ENCODE measurements at places on chromosomes 2 and 18.
A peak's percentile ranks its signal among the peaks of the same experiment; 100 is the strongest.

GRCh38 chr2:23734416-23734815, 192.5 kb downstream of the ATAD2B start:
- no peak for DNase-seq

- DNase-seq: no peak
Observed at GRCh38 chr2:95106081-95106480, 15.5 kb downstream of the MRPS5 start.

GRCh38 chr2:218259099-218259961, 1.5 kb upstream of the GPBAR1 start:
- peak; percentile 85 for DNase-seq

DNA sequence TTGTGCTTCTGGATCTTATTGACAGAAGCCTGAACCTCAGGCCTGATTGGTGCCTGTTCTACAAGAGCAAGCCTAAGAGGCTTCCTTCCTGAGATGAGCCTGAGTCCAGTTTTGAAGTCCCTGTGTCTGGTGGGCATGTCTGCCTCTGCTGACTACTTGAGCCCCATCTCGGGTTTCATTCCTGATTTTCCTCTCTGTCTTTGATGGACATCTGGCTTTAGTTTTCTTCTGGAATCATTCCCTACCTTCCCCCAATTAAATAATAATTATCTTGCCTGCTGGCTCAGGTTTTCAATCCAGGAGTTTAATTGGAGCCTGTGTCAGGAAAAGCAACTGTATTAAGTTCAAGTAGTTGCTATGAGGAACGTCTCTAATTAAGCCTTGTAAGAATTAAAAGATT, 135.5 kb upstream of the MC4R start:
- DNase-seq: no peak

DNA sequence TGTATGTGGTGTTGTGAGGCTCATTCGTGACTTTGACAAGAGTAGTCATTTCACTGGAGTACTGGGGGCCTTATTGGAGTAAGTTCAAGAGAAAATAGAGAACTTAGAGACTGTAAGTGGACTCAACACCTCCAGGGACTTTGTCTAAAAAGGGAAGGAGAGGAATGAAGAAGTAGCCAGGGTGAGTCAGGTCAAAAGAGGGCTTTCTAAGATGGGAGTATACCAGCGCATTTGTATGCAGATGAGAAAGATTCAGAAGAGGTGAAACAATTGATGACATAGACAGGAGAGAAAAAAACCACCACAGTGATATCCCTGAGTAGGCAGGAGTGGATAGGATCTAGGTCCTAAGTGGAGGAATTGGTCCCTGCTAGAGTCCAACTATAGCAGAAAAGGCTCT, 246.8 kb downstream of the IKZF2 start:
- DNase-seq: no peak

DNA sequence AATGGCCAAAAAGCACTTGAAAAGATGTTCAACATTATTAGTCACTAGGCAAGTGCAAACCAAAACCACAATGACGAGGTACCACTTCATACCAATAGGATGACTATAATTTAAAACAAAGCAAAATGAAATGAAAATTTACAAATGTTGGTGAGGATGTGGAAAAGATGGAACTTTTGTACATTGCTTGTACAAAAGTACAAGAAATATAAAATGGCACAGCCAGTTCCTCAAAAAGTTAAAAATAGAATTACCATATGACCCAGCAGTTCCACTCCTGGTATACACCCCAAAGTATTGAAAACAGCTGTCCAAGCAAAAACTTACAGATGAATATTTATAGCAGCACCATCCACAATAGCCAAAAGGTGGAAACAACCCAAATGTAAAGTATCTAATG, 107.8 kb upstream of the XPO1 start:
- DNase-seq: no peak

- DNase-seq: no peak
Observed at GRCh38 chr18:58541789-58542425, 87.0 kb downstream of the ALPK2 start.

GRCh38 chr18:48659188-48660009, 120.6 kb downstream of the CTIF start:
- no peak for DNase-seq

- no peak for DNase-seq
Observed at GRCh38 chr2:86202336-86202692, 3.1 kb downstream of the MRPL35 start.

DNA sequence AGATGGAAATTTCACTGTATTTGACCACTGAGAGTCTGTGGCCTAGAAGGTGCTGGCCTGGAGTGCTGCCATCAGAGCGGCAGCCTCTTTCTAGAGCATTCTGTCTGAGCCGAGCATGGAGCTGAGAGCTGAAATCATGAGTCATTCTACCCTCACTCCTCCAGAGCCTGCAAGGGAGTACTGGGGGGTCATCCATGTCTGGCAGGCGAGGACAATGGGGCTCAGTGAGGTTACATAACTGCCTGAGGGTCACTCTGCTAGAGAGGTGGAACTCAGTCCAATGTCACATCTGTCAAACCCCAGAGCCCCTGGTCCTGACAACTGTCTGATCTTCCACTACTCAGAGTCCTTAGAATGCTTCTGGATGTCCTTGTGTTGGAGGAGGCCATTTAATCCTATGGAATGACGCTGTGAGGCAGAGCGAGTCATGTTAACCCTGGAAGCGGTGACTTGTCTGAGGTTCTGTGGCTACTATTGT, 65.3 kb downstream of the HAUS1 start:
- DNase-seq: no peak

- no peak for DNase-seq
Observed at GRCh38 chr18:61797696-61798590, 94.9 kb downstream of the RNF152 start.

GRCh38 chr2:27494944-27495554, at the start of gene FNDC4:
Gene FNDC4 (minus strand): TSS chr2:27495200. CDS start chr2:27494679, 521 bp downstream.
- DNase-seq: no peak

- no peak for DNase-seq
Observed at GRCh38 chr2:236673126-236673822, 103.6 kb downstream of the ACKR3 start.

GRCh38 chr2:96161898-96162297, 16.7 kb upstream of the DUSP2 start:
- no peak for DNase-seq

DNA sequence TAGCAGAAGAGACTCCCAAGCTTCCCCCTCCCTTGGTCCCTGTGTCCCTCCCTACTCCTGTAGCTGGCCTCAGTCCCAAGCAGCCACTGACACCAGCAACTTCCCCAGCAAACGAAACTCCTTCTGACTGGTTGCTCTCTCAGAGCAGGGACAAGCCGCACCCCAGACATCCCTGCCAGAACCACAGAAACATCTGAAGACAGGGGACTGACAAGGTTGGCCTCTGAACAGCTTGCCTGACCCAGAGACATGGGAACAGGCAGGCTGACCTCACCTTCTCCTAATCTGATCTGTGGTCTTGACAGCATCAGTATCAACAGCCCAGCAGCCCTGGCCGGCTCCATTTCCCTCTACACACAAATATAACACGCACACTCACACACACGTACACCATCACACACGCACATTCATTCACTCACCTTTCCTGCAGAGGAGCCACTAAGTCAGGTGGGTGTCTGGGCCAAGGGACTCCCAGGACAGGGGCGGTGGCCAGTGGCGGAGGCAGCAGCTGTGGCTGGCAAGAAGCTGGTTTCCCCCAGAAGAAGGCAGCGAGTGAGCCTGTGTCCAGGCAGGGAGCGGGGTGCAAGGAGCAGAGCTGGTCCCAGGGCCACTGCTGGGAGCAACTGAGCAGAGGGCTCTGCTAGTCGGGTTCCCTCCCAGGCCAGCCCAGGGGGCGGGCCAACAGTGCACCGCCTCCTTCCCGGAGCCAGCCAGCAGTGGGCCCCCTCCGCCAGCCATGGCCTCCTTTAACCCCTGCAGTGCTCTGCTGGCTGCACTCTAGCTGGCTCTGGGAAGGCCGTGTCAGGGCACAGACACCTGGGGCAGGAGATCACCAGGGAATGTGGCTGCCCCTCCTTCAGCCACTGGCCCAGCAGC, 59.1 kb downstream of the TNS1 start:
- DNase-seq: peak; percentile 92

- DNase-seq: no peak
Observed at GRCh38 chr2:132497591-132497990, 81.0 kb downstream of the GPR39 start.

DNA sequence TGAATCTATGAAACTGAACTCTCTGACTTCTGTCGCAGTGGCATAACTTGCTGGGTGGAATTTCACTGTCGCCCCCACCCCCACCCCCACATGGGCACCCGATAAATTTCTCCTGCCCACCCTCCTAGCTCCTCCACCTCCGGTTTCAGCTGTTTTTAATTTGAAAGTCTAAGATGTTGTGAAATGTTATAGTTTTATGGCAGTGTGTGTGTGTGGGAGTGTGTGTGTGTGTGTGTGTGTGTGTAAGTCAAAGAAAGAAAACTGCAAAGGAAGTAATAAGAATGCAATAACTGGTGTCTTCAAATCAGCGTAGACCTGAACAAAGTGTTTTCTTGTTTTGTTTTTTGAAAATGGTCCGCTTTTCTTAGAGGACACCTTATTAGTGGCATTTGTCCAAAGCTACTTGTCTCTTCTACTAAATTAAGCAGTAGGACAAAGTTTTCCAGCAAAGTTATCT, 388 bp downstream of the DTNA start:
- no peak for DNase-seq

- no peak for DNase-seq
Observed at GRCh38 chr2:46248171-46248570, 49.0 kb upstream of the EPAS1 start.

DNA sequence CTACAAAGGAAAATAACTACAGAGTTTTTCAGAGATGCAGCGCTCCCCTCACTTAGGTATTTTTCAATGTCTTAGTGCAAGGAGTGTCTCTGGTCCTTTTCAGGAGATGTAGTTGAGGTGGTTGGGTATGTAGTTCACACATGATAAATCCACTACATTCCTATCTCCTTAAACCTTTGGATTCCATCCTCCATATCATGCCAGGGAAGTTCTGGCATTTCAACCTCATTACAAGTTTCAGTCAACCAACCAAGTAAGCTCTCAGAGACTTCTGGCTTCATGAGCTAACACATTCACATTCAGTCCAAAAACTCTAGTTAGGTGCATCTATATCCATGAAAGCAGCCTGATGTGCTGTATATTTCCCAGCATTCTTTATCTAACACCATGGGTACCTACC, 47.3 kb downstream of the MAP3K20 start:
- no peak for DNase-seq

GRCh38 chr2:156511122-156511521, 74.9 kb downstream of the GPD2 start:
- DNase-seq: no peak

- DNase-seq: no peak
Observed at GRCh38 chr2:19046986-19047780, 311.2 kb downstream of the OSR1 start.

- no peak for DNase-seq
Observed at GRCh38 chr2:37891846-37892435, 33.1 kb upstream of the RMDN2 start.

DNA sequence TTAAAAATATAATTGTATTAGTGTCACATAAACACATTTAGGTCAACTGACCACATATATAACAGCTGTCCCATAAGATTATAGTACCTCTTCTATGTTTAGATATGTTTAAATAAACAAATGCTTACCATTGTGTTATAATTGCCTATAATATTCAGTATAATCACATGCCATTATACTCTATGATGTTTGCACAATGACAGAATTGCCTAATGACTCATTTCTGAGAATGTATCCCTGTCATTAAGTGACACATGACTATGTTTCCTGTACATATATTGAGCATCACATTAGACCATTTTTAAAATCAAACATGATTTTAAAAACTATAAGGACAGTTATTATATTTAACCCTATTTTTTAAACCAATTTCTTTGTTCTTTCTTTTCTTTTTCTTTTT, 89.8 kb downstream of the HS6ST1 start:
- DNase-seq: no peak

DNA sequence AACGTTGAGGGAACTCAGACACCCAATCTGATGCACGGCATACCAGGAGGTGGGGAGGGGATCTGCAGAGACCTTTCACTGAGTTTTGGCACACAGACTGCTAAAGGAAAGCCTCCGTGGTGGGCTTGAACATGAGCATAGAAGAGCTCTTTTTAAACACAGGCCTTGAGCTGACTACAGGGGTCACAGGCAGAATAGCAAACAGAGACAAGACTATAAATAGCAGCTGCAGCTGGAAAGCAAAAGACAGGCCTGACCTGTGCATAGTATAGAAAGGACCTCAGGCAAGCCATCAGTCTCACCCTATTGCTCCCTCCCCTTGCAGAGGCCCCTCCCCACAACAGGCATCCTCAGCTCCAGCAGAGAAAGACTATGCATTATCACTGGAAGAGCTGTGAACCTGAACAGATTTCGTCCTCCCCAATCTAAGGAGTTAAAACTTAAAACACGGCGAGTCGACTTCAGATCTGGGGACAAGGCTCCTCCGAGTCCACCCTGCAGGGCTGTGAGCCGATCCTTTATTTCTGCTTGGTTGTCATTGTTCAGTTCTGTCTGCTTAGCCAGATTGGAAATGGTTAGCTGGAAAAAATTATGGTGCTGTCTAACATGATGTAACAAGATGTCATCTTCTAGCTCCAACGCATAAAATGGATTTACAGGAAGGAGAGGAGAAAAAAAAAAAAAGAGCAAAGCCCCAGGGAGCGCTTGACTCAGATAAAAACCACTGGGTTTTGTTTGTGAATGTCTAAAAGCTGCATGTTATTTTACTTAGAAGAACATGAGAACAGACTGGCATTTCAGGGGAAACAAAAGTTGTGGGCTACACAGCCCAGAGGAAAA, 25.2 kb upstream of the LCLAT1 start:
- no peak for DNase-seq

DNA sequence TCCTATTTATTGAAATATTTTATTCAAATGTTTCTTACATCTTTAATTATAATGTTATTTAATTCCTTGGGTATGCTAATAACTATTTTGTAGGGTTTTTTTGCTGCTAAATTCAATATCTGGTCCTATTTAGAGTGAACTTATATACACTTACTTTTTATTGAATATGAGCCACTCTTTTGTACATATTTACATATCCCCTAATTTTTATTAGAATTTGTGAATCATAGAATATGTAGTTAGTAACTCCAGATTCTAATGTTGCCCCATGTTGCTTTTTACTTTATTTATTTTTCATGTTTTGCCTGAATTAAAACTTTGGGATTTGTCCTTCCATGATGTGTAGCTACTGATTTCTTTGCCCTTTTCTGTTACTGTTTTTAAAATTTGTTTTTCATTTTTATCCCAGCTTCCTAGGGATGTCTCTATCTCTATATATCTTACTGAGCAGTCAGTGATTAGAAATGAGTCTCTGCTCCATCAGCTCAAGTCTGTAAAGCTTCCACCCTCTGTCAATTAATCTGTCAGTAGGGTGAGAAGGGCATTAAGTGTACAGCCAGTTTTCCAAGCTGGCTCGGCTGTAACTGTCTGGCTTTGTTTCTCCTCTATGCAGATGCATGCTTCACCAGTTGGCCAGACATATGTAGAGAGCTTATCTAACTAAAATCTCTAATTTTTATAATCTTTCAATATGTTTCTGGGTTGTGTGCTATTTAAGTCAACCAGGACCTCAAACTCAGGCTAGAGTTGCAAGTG, 256.9 kb downstream of the CDH19 start:
- DNase-seq: no peak

DNA sequence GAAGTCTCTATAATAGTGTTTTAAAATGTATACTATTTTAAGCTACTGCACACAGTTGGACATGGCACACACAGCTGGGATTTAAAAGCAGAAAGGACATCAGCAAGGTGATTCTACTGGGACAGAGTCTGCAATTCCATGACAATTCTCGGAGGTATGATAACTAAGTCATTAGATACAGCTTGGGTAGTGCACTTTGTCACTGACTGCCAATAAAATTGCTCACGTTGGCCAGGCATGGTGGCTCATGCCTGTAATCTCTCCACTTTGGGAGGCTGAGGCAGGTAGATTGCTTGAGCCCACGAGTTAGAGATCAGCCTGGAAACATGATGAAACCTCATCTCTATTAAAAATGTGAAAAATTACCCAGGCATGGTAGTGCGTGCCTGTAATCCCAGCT, 134.1 kb upstream of the SATB2 start:
- DNase-seq: no peak
